ENCODE measurements at places on chromosomes 13 and 19. TPM values are rescaled to one million over a fixed set of nuclear protein-coding genes. Genes with fewer than 3 reads are reported as not detected.

SIAH3 gene
- total RNA-seq, result not detected

CD33 gene
- total RNA-seq, result 3.0 TPM

ZNF580 gene
- 11.8 TPM for total RNA-seq

- no peak for DNase-seq
These were observed 22.9 kb upstream of the GPI start for GRCh38 chr19:34341935-34342680.

- peak; percentile 71 for DNase-seq
These were observed 5.1 kb upstream of the MKNK2 start for GRCh38 chr19:2055931-2056836.
